ENCODE measurements at places on chromosomes 11 and 22.

- no peak for DNase-seq
These were observed 3.7 kb upstream of the INPPL1 start for GRCh38 chr11:72220696-72221363.

DNA sequence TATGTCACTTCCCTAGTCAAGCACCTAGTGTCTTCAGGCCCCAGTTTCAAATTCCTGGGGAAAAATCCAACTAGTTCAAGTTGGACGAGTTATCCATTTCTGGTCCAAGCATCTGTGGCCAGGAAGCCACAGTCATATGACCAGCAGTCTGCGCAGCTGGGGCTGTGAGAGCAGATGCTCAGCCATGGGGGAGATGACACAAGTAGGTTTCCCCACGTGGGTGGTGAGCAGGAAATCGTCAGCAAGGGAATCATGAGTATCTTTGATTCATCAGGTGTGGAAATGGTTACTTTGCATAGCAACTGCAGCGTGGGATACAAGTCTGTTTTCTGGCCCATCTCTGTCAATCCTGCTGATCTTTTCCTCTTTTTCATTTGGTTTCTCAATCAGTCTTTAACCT lies 185.3 kb downstream of the C11orf91 start:
- no peak for DNase-seq

DNA sequence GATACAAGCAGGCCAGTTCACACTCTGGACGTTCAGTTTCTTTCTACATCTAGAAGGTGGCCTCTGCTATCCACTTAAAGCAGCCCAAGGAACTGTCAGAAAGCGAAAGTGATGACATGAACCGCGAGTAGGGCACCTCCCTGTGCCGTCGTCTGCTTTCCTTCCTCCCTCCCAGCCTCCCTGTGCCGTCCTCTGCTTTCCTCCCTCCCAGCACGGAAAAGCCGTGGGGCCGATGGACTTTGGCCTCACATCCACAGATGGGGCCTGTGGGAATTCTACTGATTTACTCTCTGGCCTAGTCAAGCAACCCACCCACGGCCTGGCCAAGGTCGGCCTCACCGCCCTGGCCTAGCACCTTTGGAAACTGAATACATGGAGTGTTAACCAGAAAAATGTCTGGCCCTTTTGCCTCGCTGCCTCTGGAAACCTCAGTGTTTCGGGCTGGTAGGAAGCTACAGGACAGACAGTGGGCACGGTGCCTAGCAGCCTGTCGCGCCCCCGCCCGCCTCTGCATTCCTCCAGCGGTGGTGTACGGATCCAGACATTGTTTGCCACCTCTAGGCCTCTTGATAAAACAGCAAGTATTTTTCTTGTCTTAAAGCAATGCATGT lies 14.2 kb downstream of the PEX26 start:
- no peak for DNase-seq

DNA sequence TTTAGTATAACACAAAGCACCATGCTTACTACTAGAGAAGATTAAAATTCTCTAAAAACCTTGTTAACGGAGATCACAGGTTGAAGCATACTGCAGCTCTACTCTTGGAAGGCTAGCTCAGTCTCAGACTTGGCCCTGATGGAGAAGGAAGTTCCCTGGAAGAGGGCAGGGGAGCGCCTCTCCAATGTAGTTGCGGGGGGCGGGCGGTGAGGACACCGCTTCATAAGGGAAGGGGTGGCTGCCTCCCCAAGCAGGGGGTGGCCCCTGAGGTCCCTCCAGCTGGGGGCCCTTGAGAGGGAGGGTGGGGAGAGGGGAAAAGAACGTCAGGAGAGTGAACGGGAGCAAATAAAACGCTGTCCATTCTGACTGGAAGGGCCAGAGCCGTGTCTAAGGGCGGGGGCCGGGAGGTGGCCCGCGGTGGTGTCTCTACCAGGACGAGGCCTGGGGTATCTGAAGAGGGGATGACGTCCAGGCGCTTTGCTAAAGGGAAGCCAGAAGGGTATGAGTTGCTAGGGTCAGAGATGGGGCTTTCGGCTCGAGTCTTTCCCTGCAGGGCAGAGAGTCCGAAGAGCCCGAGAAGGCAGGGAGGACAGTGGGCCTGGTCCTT lies 553 bp upstream of the USP47 start:
- peak; percentile 65 for DNase-seq

DNA sequence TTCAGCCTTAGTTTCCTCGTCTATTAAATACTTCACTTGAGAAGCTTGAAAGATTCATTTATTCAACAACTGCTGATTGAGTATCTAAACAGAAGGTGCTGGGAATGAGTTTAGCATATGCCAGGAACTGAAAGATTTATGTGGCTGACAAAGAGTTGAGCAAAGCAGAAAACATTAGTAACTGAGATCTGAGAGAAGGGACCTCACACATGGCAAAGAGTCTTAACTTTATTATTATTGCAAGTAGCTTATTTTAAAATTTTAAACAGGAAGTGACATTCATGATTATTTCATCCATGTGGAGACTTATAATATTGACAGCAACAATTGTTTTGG lies 133.6 kb downstream of the CASP12 start:
- DNase-seq, result no peak

DNA sequence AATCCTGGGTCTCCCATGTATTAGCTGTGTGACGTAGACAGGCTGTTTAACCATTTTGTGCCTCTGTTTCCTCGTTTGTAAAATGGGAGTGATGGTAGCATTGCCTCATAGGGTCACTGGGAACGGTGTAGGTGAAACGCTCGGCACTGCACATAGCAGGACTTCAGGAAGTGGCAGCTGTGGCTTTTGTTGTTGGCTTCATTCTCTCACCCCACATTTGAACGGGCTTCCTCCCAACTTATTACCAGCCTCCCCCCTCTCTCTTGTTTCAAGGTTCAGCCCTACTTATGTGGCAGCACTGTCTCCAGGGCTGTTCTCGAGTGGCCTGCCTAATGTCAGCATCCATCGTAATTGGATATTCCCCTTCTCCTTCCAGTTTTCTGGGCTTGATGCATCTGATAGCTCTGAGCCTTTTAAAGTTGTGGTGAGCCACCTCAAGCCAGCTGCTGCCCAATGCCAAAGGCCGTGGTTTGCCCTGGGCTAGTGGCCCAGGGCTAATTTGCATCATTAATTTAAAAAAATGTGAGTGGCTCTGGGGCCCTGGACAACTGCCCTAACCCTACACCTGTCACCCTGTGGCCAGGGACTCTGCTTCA lies 217.8 kb upstream of the TBCEL start:
- no peak for DNase-seq

DNA sequence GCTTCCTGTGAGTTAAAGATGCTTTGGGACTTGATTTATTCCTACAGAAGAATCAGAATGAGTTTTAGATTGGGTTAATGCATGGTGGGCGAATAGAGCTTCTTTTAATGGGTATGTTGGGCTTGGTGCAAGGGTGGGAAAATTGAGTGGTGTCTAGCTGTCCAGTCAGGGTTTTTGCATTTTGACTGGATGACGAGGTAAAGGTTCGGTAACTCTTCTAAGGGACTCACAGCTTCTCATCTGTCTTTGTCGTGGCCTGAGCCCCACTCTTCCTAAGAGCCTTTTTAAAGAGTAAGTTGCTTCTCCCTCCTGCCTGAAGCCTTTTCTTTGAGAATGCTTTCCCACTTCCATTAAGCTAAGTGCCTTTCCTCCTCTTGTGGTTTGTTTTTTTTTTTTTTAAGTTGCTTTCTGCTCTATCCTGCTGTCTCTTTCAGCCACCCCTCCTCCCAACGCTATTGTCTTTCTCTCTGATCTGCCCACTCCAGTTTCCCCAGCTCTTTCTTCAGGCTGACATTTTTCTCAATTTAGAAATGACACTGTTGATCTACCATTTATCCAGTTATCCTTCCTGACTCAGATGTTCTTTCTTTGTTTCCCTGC lies 1.1 kb downstream of the DPF2 start:
- DNase-seq, result no peak

GRCh38 chr11:1130276-1131032 lies 27.3 kb upstream of the MUC5AC start:
- no peak for DNase-seq

GRCh38 chr11:6681505-6681904 lies 1.6 kb downstream of the MRPL17 start:
- no peak for DNase-seq

- DNase-seq, result no peak
These were observed 192.2 kb upstream of the SORL1-AS1 start for GRCh38 chr11:121645001-121645400.

DNA sequence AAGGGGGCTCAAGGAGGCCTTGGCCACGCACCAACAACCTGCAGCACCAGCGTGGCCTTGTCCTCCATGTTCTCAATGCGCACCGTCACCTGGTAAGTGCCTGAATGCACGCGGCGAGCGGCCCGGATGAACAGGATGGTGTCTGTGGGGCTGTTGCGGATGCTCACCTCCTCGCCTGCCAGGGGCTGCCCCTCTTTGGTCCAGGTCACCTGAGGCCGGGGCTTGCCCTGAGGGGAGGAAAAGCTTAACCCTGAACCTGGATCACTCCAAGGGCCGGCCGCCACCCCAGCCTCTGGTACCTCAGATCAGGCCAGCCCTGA lies 19.0 kb downstream of the MYBPC3 start:
- DNase-seq, result no peak

GRCh38 chr22:37277384-37277783 lies 4.9 kb upstream of the CYTH4 start:
- DNase-seq, result no peak

GRCh38 chr11:66261578-66261977 lies 6.9 kb upstream of the RAB1B start:
- no peak for DNase-seq

GRCh38 chr22:33772745-33773144 lies 147.5 kb downstream of the LARGE1 start:
- DNase-seq, result no peak

DNA sequence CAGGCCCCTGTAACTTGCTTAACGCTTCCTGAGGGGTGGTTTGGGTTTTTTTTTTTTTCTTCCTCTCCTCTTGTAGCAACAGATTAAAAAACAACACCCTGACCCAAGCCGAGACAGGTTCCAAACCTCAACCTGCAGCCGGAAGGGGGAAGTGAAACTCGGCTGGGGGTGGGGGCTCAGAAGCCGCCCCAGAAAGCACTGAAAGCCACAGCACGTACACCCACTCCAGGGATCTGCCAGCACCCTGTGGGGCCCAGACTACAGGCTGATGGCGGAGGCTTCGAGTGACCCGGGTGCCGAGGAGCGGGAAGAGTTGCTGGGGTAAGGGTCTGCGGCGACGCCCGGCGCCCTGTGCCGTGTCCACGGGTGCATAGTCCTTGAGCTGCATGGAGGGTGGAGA lies at the start of gene LSP1:
Gene LSP1 (plus strand): TSS at position 208 of the 400 bp plus-strand sequence. CDS start 61 bp downstream, at position 269.
- no peak for DNase-seq

GRCh38 chr11:86477495-86478155 lies 102.9 kb downstream of the CCDC81 start:
- no peak for DNase-seq

DNA sequence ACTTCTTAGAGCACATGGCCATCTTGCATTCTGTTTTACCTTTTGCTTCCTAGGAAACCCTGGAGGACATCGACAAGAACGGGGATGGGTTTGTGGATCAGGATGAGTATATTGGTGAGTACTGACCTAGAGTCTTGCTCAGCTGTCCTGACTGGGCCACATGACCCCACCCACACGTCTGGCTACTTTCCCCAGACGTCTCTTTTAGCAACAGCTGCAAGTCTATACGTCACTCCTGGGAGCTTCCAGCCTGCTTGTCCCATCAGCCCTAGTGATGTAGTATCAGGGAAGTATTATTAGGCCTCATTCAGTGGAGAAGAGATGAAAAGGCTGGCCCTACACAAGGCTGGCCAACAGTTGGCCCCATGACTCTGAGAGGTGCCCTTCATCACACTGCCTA lies 9.6 kb downstream of the RCN1 start:
- no peak for DNase-seq

GRCh38 chr11:110432713-110433392 lies 3.1 kb downstream of the FDX1 start:
- no peak for DNase-seq

DNA sequence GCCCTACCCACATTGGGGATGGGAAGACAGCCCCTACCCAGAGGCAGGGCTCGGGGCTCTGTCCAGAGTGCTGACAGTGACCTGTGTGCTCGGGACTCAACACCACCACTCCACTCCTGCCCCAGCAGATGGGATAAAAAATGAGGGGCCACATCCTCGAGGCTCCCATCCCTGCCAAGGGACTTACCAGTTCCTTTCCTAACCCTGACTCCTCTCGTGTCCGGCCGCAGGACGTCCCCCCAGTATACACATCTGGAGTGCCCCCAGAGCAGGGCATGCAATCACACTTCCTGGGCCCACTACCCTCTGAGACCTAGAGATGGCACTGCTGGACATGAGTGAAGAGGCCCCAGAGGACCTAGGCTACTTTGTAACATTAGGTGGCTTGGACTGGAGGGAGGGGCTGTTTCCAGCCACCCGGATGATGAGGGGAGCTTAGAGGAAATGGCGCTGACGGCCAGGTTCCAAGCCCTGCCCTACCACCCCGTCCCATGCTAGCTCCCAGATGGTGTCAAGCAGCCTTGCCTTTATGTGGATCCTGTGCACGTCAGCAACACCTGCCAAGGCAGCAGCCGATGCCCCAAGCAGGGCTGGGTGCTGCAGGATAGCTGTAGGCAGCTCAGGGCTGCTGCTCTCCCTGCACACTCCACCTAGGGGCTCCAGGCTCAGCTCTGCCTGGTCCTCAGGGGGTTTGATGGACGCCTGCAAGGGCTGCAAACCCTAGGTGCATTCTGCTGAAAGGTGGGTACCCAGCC lies 86.6 kb downstream of the DGCR2 start:
- DNase-seq, result no peak

- no peak for DNase-seq
These were observed 114.9 kb downstream of the ETS1 start for GRCh38 chr11:128472128-128473089.

DNA sequence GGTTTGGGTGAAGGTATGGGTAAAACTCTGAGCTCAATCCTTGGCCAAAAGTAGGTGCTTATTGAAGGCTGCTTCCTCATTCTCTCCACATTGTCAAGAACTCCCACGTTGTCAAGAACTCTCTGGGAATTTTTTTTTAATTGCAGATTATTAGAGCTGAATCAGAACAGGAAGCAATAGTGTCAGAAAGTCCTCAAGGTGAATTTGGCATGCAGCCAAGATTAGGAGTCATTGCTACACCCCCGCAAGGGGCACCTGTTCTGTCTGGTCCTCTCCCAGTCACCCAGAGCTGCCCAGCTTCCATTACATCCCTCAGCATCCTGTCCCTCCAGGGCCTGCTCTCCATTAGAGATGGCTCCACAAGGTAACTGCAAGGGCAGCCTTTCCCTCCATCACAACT lies 996.5 kb downstream of the OPCML start:
- no peak for DNase-seq

DNA sequence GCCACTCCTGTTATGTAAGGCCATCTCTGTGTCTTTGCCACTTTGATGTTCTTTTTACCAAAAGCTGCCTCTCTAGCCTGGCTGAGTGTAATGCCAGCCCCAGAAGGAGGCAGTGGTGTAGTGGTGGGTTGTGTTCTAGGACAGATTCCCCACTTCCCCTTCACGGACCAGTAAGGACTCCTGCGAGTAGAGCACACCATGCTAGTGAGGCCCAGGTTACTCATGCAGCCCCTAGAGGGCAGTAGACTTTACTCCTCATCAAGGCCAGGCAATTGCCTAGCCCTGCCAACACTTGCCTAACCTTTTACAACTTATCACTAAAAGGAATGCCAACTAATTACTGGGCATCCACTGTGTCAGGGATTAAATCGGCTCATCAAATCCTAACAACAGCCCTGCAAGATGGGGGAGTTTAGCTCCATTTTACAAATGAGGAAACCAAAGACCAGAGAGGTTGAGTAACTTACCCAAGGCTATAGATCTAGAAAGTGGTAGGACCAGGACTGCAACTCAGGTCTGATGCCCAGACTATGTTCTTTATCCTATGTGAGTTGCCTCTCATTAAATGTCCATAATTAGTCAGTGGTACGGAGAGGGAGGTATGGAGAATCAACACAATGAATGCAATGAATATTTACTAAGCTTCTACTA lies 75.3 kb downstream of the APIP start:
- DNase-seq, result no peak

- DNase-seq, result no peak
These were observed 184.4 kb upstream of the B3GAT1 start for GRCh38 chr11:134596404-134596803.
